ENCODE measurements at places on chromosomes 3 and 15.

DNA sequence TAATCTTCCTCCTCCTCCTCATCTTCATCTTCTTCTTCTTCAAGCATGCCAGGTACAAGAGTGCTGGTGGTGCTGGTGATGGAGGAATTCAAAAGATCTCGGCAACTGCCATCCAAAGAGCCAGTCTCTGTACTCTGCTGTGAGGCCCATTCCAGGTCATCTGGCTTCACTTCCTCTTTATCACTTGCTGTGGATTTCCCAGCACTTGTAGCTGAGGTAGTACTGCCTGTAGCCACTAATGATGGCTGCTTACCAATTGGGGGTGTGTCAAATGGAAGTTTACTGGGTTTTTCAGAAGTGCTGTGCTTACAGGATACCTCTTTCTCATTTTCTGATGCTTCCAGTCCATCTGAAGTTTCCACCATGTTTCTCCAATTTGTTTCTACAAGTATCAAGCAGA lies 28.8 kb upstream of the SHC4 start:
- DNase-seq: no peak

DNA sequence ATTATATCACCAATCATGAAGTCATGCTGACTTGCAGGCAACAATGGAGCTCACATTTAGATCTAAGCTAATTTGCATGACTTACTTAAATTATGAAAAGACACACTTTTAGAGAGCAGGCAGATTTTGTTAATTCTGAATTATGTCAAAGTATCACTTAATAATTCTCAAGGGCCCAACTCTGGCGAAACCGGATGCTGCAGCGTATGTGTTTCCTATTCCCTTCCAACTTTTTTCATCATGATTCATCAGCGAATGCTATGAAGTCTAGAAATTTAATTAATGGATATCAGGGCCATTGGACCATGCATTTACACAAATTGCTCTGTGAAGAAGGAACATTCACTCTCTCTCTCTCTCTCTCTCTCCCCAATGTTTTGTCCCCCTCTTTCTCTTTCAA lies 63.5 kb upstream of the GOLGA8A start:
- DNase-seq: no peak

DNA sequence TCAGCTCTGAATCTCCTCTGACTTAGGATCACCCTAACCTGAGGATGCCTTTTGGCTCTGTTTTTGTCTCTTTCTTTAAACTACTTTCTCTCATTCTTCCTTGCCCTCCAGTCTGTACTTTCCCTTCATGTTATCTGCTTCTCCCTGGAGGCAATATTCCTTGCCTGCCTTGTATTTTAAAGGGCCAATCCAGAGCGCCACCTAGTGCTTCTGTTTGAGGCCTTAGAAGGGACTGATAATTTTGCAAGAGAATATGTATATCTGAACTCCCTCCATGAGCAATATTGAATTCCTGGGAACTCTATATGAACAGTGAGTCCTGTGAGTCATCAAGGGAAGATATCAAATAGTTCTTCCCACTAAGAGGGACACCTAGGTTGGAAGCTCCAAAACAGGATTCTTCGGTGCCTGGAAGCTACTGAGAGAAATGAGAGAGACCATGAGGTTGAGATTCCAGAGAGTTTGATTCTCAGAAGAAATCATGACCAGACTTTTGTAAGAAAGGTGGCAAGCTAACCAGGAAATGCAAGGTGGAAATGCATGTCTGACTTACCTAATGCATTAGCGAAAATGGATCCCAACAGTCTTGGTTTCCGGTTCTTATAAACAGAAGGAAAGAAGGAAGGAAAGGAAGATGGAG lies 203.8 kb upstream of the CD96 start:
- peak; percentile 60 for DNase-seq

DNA sequence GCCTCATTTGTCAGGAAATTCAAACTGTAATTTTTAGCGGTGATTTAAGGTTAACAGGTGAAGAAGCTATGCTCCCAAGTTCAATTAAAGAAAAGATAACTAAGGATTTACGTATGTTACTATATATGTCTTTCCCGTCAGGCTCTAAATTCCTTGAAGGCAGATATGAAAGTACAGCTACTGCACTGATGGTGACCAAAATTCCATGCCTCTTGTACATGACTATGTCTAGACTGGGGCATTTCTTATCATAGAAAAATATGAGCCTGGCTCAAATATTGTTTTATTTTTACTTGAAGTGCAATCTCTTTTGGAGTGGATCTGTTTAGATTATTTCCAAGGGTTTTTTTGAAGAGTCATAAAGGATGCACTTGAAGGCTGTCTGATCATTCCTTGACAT lies 647.1 kb upstream of the KCNMB2 start:
- no peak for DNase-seq

DNA sequence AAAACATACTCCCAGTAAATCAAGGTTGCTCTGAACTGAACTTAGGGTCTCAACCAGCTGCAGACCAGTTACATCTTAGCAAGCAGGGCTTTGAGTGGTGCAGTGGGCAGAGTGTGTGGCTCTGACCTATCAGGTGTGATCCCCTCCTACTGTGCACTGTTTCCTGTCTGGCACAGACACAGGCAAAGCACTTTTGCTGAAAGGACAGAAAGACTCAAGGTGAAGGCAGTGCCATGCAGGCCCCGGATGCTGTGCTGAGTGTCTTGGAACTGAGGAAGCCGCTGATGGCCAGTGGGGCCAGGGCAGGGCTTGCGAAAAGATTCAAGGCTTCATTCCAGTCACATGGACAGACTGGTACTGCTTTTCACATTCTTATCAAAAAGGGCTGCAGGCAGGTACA lies 85.2 kb downstream of the CACNA1D start:
- DNase-seq: no peak

- DNase-seq: no peak
Measured at GRCh38 chr3:126858887-126859286, 124.0 kb upstream of the PLXNA1 start.

- DNase-seq: no peak
Measured at GRCh38 chr15:34684351-34684750, 70.4 kb downstream of the GJD2 start.

GRCh38 chr3:10982782-10983181 lies 9.8 kb upstream of the SLC6A1 start:
- no peak for DNase-seq

GRCh38 chr3:30034246-30034991 lies 572.0 kb upstream of the TGFBR2 start:
- no peak for DNase-seq
